ENCODE measurements at places on chromosomes 2 and 18.

DNA sequence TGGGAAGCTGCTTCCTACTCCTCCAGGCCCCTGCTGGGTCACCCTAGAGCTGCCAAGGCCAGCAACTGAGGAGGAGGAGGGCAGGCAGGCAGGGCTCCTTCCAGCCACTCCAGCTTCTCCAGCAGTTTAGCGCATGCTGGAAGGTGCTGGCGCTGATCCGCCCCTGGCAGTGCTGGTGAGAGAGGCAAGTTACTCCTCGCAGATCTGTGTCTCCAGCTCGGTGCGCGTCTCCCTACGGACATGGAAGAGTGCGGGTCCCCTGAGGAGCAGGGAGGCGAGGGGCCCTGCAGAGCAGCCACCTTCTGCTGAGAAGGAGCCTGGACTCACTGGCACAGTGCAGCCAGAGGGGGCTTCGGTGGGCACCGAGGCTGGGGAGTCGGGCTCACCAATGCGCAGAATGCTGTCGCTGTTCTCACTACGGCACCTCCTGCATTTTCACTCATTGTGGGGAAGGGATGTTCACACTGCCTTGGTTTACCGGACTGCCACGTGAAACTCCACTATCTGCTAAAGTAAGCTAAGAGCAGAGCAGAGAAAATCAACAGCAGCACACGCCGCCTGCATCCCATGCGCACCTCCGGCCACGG is 206.0 kb downstream of the HDAC4 start:
- no peak for DNase-seq

DNA sequence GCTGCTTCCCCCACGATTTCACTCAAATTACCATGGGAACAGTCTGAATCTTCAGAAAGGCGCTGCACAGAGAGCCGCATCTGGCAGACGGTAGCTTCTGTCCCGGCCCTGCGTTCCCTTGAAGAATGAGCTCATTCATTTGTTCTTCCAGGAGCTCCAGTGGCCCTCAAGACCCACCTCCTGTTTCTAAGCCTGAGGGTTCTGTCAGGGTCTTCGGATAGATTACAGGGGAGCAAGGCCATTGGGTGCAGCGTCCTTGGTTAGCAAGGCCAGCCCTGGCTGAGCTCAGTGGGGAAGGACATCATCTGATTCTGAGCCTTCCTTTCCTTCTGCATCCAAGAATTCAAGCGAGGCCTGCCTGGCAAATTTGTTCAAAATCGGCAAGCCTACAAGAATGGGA is 111.9 kb downstream of the PDCL3 start:
- no peak for DNase-seq

DNA sequence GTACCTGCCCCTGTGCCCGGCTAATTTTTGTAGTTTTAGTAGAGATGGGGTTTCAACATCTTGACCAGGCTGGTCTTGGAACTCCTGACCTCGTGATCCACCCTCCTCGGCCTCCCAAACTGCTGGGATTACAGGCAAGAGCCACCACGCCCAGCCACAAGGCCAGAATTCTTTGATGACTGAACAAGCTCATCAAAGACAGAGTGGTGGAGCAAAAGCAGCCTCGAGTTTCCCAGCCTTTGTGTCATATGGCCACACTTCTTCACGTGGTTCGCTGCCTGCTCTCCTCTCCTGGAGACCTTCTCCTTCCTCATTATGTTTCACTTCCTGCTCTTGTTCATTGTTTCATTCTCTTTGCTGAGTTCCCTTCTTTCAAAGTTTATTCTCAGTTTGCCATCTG is 9.9 kb upstream of the NPC1 start:
- DNase-seq = no peak

DNA sequence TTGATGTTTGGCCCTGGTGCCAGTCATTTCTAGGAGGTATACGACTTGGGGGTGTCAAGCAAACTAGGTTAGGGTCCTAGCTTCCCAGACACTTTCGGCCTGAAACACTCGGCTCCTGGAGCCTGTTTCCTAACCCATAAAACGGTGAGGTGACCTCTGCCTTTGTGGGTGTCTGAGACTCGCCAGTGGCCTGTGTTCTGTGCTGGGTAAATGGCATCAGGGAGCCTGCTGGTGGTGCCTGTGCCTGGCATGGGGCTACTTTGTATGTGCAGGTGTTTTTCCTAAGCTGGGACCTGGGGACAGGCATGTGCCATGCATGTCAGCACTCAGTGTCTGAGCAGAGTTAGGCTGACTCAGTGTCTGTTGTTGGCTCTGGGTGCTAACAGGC is 139.2 kb downstream of the GLI2 start:
- DNase-seq = no peak

- DNase-seq = no peak
These were observed 105.6 kb downstream of the SETBP1 start for GRCh38 chr18:44786257-44786656.

DNA sequence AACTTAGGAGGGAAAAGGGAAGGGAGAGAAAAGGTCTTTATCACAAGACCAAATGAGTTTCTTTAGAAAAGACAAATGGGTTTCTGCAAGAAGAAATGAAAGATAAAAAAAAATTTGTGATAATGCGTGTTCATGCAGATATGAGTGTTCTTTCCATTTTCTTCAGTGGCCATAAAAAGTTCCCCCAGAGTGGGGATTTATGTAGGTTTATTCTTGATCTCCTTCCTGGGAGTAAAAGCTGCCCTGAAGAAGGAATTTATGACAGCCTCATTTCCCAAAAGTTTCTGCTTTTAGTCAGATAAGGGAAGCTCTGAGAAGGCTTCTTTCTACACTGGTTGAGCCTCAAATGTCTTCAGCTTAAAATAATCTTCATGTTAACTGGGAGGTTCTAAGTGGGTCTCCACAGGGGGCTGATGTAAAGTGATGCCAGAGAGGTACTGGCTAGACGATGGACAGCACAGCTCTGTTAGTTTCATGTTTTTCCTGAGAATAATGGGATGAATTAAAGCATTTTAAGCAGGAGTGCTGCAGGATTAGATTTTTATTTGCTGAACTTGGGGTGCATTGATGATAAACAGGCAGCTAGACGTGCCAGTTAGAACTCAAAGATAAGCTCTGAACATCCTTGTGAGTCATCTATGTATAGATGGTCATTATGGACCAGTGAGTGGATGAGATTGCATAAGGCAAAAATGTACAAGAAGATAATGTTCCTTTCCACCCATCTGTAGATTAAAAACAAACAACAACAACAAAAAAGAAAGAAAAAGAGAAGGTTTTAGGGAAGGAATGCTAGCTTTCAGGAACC is 99.4 kb upstream of the MSH2 start:
- DNase-seq = no peak

GRCh38 chr2:68330691-68331090 is 10.9 kb upstream of the CNRIP1 start:
- no peak for DNase-seq

- DNase-seq = no peak
These were observed 35.3 kb upstream of the PPP1CB start for GRCh38 chr2:28716265-28716865.

DNA sequence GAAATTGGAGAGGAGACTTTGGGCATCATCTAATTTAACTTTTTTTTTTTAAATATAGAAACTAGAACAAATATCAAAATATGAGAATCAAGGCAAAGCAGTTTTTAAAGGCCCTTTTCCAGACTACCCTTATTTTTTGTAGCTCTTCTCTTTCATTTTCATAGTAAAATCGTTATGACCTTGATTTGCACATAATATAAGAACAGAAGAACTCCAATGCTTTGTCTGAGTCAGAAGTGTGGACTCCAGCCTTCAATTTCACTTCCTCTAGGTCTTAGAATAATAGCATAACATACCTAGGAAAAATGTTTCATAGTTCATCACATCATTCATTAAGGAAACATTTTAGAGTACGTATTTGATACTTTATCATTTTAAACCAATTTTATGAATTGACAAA is 74.4 kb downstream of the ANKRD12 start:
- no peak for DNase-seq

- DNase-seq = no peak
These were observed 20.9 kb upstream of the CLASP1 start for GRCh38 chr2:121670181-121670580.

GRCh38 chr2:225920621-225921220 is 521.2 kb downstream of the NYAP2 start:
- DNase-seq = no peak

- DNase-seq = no peak
These were observed 46.3 kb downstream of the ITSN2 start for GRCh38 chr2:24313744-24314632.

DNA sequence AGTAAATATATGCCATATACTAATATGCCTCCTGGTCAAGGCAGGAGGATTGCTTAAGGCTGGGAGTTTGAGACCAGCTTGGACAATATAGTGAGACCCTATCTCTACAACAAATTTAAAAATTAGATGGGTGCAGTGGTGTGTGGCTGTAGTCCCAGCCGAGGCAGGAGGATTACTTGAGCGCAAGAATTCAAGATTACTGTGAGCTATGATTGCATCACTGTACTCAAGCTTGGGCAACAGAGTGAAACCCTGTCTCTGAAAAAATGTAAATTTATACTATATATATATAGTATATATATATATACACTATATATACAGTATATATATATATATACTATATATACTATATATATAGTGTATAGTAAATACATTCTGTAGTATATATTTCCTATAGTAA is 30.0 kb upstream of the NPC1 start:
- DNase-seq = no peak

DNA sequence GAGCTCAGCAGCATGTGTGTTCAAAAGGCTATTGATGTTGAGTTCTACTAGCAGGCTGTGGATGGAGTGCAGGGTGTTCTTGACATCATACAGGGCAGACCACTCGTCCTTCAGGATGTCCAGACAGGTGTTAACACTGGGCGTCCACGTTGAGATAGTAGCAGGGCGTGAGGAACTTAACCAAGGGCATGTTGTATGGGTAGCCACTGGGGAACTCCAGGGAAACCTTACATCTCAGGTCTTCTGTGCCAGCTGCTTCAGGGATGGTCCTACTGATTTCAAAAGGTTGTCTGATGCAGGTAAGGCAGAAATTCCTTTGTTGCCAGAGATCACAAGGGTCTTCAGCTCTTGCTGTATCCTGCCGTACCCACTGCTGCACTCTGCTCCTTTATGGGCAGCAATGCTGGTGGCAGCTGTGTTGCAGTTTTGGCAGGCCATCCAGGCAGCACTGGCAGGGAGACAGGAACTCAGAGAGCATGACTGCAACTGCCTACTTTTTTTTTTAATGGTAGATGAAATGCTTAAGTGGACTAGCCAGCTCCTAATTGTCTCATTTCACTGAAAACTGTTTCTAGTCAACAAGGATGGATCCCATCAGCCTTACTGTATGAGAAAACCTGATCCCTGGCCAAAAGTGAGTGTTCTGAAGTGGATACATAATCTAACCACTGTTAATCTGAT is 32.4 kb upstream of the RBBP8 start:
- DNase-seq = no peak

DNA sequence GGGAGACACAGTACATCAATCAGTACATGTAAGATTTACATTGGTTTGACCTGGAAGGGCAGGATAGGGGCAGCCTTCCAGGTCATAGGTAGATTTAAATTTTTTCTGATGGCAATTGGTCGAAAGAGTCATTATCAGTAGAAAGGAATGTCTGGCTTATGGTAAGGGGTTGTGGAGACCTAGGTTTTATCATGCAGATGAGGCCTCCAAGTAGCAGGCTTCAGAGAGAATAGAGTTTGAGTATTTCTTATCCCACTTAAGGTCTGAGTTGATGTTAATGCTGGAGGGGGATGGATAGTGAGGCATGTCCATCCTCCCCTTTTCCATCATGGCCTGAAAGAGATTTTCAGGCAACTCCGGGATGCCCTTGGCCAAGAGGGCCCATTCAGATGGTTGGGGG is 60.7 kb downstream of the SPTBN1 start:
- DNase-seq = no peak

DNA sequence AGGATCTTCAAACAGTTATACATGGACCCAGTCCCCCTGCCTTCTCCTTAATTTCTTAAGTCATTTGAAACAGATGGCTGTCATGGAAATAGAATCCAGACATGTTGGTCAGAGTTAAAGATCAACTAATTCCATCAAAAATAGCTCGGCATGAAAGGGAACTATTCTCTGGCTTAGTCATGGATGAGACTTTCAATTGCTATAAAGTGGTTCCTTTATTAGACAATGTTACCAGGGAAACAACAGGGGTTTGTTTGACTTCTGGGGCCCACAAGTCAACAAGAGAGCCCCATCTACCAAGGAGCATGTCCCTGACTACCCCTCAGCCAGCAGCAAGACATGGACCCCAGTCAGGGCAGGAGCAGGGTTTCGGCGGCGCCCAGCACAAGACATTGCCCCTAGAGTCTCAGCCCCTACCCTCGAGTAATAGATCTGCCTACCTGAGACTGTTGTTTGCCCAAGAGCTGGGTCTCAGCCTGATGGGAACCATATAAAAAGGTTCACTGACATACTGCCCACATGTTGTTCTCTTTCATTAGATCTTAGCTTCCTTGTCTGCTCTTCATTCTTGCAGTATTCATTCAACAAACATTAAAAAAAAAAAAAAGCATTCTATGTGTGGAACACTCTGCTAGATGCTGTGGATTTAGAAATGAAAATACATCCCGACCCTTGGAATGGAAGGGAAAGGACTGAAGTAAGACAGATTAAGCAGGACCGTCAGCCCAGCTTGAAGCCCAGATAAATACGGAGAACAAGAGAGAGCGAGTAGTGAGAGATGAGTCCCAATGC is 4.6 kb downstream of the TTR start:
- no peak for DNase-seq

DNA sequence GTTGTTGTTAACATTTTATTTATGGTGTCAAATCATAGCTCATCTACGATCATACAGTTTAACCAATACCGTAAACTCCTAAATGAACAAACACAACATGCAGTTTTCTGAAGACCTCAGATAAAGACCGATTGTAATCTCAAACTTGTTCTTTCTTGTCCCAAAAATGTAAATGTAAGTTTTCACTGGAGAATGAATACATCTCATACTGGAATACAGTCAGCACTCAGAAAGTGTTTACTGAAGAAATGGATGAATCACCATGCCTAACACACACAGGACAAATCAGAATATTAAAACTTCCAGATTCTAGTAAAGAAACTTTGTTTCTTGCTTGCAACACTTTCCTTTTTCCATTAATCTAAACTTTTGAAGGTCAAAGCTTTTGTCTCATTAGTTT is 380.5 kb downstream of the DLGAP1 start:
- DNase-seq = no peak

DNA sequence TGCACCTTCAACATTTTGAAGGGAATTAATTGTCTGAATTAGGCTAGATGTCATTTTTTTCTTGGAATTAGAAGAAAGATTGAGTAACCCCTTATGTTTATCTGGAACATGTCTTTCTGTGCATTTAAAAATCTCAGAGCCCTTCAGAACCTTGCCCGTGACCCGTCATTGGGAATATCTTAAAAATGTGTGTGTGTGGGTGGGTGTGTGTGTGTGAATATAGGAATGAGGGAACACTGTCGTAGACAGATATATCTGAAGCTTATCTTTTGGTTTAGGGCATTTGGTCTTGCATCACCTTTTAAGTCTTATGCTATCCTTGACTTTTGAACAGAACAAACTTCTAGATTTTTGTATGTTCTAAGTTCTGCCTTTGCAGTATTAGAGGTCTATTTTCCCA is 13.5 kb upstream of the IL1RL1 start:
- DNase-seq = no peak

GRCh38 chr18:7856116-7856515 is 289.0 kb downstream of the PTPRM start:
- no peak for DNase-seq

GRCh38 chr2:33375054-33375453 is 101.4 kb upstream of the RASGRP3 start:
- DNase-seq = no peak

All from stimulated activated CD8-positive, alpha-beta memory T cell treated with anti-CD3 and anti-CD28 coated beads, Interleukin-15, amount 100 ng/mL, for 48 hours (primary cell).